ENCODE measurements at places on chromosomes 7 and 10. TPM values are rescaled to one million over a fixed set of nuclear protein-coding genes. Genes with fewer than 3 reads are reported as not detected.

Gene C7orf57
- 0.03 TPM for polyA plus RNA-seq

Gene FAM24B
- polyA plus RNA-seq: 5.2 TPM

Gene FAM25G
- polyA plus RNA-seq: not detected

Gene CLRN3
- 0.22 TPM for polyA plus RNA-seq

Gene GLI3
- 0.29 TPM for polyA plus RNA-seq

Gene ABCB8
- 17.2 TPM for polyA plus RNA-seq

Gene TAS2R3
- not detected for polyA plus RNA-seq

Measured in spleen (tissue), 13 donors.